ENCODE measurements at places on chromosomes 2 and 18.

DNA sequence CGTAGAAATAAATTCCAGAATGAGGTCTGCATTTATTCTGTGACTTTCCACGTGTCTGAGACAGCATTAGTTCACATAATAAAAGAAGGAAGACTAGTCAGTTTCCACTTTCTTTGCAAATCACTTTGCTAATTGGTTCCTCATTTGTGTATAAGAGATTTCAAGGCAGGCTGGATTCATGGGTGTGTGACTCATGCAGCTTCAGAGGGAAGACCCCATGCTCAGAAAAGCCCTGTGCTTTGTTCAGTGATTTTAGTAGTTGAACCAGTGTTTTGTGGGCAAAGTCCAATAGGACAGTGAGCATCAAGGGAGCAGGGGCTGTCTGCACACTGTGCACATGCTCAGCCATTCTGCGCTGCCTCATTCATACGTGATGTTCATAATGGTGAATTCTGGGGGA, 297.8 kb downstream of the DLGAP1 start:
- no peak for DNase-seq

- no peak for DNase-seq
These were observed 104.8 kb upstream of the WDR75 start for GRCh38 chr2:189336276-189336975.

DNA sequence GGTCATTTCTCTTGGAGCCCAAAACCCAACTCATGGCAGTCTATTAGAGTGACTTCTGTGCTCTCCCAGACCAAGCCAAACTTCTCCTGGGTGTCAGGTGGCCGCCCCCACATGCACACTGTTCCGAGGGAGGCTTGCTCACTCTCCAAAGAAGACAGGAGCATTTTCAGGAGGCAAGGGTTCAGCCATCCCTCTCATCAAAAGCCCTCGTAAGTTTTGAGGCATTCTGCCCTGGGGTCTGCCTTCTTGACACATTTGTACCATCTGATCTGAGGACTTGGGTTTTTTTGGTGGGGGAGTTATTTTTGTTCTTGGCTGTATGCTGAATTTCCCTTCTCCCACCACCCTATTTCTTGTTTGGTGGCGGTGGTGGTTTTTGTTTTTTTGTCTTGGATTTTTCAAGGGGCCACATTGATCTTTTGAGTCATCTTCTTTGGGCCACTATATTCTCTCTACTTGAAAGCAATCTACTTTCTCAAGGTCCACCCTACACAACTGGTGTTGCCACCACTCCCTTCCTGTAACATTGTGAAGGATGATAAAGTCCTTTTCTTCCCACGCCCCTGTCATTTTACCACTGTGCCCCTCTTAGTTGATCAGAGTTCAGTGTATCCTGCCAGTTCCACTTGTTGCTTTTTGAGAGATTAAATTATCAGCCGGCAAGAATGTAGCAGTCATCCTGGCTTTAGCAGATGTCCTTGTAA, 255.8 kb downstream of the CYP26B1 start:
- DNase-seq = no peak

- no peak for DNase-seq
These were observed 77.1 kb upstream of the CHRNA1 start for GRCh38 chr2:174841350-174841749.
